ENCODE measurements at places on chromosomes 7 and 10.

DNA sequence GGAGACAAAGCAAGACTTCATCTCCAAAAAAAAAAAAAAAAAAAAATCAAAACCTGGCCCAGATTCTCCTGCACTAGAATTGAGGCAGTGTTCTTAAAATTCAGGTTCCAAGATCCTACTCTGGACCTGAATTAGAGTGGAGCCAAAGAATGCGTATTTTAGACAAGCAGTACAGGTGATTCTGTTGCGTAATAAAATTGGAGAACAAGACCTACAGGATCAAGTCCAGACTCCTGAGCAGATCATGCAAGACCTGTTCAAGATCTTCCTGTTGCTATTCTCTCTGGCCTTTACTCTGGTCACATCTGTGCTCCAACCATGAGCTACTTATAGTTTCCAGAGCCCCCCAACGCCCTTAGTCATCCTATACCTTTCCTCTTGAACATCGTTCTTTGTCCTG lies 51.5 kb upstream of the RSBN1L start:
- DNase-seq = no peak

DNA sequence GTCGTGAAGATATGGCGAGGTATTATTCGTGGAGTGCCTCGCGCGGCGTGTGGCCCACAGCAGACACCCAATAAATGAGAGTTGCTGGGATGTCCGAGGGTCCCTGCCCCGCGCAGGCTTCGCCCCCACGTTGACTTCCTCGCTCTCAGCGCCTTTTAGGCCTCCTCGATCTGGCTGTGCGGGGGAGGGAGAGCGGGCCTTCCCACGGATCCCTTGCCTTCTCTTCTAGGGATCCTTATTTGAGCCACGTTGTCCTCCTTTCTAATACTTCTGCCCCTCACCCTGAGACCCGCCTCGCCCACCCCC lies 660 bp downstream of the VCL start:
- no peak for DNase-seq

DNA sequence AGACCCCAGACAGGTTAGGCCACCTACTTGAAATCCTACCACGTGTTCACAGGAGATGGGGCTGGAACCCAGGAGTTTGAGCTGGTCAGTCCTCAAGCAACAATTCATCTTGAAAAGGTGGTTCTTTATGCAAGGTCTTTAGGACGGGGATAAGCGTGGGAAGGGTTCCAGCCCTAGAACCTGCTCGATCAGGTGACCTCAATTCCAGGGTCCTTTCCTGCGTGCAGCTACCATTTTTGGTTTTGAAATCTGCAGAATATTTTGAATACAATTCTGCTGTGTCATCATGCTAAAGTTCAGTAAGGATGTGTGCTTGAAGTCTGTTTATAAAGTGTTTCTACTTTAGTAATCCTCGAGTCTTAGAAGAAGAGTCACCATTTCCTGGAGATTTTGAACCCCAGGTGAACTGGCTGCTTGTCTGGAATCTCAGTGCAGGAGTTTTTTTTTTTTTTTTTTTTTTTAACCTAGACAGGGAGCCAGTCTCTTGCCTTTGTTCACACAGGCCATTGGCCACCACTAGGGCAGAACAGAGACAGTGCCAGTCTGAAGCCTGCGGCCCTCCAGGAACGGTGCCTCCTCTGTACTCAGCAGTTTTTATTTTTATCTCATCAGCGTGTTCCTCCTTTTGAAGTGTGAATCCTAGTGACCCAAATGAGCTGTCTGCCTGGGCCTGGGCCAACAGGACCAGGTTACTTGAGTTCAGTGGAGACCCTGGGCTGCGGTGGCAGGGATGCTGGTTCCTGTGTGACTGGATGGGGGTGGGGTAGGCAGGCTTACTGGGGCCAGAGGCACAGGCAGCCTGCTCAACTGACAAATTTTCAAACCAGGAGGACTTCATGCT lies 54.6 kb downstream of the EEPD1 start:
- DNase-seq = no peak

DNA sequence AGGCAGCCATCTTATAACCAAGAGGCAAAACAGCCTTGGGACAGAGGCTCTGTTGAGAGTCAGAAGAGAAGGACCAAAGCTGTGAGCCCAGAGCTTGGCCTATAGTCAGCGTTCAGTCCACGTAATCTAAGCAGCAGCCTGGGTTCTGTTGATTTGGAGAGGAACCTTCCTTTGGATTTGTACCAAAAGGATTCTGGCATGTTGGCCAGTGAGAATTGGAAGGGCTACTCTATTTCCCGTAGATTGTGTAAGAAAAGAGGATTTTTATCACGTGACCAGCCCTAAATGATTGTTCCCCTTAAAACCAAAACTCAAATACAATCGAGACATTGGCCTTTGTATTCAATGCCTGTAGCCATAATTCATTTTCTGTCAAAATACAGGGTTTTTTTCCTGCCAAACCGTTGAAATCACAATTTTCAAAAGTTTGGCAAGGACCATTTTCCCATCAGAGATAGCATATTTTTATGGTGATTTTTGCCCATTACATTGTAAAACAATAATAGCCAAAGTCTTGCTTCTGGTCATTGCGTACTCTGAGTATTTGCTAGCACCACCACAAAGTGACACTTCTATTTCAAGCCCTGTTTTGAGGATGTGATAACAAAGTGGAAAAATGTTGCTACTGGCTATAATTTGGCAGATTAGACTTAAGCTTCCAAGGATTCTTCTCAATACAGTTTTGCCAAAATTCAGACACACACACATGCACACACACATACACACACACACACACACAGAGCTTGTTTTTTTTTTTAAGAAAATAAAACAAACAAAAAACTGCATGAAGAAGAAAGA lies 23.1 kb upstream of the BMPER start:
- DNase-seq = no peak

- DNase-seq = no peak
Measured at GRCh38 chr7:867406-868188, 8.8 kb upstream of the GET4 start.

DNA sequence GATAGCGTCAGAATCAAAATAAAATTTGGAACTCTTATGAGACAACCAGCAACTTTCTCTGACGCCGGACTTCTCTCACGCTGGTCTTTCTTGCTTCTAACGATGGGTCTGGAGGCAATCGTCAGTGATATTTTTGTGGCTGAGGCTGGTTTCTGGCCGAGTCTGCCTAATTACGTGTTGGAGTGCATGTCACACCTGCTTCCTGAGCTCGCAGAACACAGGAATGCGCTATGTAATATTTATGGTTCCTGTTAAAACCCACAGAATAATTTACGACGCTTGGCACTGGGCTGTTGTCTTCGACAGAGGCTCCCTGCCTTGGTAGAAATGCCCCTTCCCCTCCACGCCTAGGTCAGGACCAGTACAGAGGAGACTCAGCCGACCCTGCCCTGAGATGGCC lies 64.9 kb downstream of the NPTX2 start:
- DNase-seq = no peak

GRCh38 chr10:48981310-48981907 lies 41.8 kb upstream of the LRRC18 start:
- peak; percentile 54 for DNase-seq

DNA sequence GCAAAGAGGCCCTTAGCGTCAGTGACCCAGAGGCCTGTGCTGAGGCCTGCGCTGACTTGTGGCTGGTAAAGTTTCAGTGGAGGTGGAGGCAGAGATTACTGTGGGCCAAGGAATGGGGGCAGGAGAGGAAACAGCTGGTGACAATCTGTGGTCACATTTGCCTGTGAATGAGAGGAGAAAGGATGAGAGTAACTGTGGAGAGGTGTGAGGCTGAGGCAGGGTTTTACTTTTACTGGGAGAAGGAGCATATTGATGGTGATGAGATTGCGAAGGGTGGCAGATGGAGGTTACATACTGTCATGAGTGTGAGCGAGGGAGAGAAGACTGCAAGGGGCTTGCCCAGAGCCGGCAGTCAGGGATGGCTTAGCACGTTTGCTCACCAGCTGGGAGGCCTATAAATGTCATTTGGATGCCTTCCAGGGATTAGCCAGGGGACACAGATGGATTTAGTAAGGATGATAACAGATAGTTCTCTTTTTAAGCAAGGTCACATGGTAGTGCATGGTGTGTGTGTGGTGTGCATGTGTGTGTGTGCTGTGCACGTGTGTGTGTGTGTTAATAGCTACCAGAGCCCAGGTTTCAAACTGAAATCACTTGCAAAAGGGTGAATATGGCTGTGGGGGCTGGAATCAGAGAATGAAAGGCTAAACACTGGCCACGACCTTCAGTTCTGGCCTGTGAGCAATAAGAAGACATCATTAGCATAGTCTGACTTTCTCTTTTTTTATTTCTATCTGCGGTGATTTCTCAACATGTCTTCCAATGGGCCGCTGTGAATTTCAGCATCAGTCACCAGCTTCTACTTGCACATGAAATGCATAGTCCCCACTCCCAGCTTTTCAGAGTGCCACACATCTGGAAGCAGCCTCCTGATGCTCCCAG lies 291.5 kb upstream of the ZNF32 start:
- no peak for DNase-seq

DNA sequence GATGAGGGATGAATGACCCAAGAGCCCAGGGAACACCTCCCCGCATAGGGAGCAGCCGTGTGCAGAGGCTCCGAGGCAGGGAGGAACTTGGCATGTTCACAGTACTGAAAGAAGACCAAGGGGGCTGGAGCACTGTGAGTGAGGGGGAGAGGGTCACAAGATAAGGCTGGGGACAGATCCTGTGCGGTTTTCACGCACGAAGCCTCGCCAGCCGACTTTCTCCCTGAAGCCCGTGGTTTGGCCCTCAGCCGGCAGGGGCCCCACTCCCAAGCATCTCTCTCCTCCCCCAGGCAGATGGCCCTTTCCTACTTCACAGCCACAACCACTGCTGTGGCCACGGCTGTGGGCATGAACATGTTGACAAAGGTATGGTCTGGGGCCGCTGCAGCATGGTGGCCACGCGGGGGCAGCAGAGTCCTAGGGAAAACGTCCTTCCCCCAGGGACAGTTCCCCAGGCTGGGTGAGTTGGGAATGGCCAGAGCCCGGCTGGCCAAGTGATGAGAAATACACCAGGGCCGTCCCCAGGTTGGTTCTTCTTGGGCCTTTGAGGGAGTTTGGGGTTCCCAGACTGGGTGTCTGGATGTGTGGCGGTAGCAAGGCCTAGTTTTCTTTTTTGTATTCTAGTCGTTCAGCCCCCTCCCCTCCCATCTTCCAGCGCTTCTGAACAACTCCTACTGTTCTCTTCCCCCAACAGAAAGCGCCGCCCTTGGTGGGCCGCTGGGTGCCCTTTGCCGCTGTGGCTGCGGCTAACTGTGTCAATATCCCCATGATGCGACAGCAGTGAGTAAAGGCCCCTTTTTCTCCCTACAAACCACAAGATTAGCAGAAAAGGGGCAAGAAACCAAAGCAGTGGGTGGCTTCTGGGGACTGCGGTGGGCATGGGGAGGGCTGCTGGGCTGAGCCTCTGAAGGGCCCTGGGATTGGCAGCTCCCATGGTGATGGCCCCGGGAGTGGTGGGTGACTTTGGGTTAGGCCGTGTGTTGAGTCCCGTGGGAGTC lies 14.4 kb upstream of the WBP1L start:
- DNase-seq = peak; percentile 63

GRCh38 chr7:121306565-121306964 lies 22.2 kb upstream of the WNT16 start:
- no peak for DNase-seq

GRCh38 chr10:48495282-48496045 lies 109.4 kb downstream of the ARHGAP22 start:
- no peak for DNase-seq

- DNase-seq = no peak
Measured at GRCh38 chr10:58920655-58921003, 255.8 kb upstream of the PHYHIPL start.

DNA sequence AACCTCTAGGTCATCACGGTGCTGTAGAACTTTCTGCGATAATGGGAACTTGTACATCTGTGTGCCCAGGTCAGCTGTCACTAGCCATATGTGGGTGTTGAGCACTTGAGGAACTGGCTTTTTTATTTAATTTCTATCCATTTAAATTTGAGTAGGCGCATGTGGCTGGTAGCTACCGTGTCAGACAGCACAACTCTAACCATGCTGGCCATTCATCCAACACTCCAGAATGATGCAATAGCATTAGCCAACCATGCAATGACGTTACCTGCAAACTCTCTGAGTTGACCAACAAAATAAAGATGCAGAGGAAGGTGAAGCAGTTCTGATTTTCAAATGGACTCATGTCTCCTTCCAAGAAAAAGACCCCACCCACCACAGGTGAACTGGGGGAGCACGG lies 24.4 kb upstream of the CHST15 start:
- no peak for DNase-seq

DNA sequence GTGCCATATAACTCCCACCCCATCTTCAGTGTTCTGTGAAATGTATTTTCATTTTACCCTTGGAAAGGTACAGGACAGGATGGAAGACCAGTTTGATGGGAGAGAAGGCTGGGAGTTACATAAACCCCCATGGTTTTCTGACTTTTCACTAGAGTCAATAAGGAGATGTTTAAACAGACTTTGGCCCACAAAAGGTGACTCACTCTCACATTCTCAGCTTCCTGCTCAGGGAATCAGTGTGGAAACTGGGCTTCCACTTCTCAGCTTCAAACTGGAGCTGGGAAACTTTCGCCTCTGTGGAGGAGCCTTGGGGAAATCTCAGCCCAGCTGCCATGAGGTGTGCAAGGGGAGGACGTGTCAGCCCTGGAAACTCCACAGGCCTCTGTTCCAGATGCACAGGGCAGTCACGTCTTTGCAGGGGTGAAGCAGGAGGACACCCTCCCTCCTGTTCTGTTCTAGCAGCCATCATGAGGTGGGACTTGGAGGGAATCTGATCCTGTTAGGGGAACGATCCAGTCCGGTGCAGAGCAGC lies 560.5 kb upstream of the GALNT17 start:
- DNase-seq = no peak

DNA sequence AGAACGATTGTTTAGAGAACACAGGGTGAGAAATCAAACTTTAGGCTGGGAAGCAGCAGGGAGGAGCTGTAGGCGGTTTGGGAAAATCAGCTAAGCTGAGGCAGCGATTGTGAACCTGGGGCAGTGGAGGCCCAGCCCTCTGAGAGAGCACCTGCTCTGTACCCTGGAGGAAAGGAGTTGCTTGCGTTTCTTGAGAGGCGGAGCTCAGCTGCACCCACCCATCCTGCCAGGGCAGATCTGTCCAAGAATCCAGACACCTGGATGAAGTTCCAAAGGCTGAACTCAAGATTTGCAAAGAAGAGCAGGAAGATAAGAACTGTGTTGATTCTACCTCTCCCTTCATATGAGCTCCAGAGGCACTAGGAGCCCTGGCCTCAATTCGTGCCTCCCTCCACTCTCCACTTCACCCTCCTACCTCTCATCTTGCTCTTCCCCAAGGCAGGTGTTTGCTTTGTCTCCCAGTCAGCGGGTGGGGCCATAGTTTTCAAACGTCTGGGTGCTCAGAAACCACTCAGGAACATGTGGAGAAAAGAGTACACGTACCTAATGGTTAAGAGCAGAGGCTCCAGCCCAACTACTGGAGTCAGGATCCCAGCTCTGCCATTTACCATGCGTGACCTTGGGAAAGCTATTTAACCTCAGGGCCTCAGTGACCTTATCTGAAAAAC lies 21.5 kb upstream of the TMEM213 start:
- no peak for DNase-seq

GRCh38 chr10:19815036-19815730 lies 1.0 kb upstream of the PLXDC2 start:
- no peak for DNase-seq

DNA sequence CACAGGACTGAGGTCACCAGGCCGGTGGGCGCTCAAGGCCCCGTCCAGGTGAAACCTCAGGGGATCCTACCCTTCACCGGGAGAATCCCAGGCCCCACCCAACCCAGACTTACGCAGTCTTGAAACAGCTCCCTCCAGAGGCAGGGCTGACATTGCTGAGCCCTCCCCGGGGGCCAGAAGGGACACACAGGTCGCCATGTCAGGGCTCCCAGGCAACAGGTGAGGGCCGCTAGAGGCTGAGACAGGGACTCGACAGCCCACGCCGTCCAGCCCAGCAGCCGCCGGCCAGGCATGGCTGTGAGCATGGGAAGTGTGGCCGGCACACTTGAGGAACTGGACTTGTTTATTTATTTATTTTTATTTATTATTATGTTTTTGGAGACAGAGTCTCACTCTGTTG lies 10.3 kb downstream of the MICALL2 start:
- DNase-seq = no peak

Measured in B cell (primary cell).